ENCODE measurements at places on chromosomes 7 and 10.
A peak's percentile ranks its signal among the peaks of the same experiment; 100 is the strongest.

DNA sequence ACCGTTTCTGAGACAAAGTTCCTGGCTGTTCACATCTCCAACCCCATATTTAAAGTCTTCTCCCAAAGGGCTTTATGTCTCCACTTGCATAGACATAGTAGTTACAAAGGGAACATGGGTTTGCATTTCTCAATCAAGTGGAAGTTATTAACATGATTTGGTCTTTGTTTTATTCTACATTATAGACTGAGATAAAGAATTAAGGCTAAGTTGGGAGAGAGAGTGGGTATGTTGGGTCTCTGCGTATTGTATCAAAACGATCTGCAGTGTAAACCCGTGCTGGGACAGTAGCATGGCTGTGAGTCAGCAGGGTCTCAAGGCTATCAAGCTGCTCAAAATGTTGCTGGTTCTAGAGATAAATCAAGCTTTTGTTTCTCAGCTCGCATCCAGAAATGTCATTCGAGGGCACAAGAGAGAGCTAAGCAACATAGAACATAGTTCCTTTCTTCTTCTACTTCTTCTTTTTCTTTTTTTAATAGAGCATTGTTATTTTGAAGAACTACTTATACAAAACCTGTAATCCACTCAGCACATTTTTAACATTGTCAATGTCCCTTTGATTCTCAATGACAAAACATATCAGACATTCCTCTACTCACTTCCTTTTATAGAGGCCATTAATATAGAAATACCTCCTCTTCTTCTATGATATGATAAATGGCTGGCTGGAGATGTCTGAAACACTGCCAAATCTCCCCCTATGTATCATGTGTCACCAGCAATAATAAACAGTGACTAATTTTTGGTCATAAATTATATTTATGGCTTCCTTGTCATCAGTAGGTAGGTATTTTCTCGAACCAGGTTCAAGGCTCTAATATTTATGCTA lies 34.5 kb upstream of the RHOBTB1 start:
- DNase-seq = no peak

DNA sequence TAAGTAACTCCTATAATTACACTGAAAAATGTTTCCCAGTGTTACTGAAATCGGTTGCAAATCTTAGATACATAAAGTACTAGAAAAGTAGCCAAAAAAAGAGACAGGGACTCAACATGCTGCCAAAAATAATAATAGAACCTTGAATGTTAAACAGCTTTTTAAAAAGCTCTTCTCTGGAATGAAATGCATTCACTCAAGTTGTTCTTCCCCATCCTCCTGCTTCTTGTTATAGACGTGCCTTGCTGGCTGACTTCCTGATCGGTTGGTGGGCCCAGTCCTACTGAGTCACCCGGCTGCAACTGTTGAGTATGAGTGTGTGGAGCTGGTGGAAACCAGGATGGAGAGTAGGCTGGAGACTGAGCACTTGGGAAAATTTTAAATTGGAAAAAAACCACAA lies 30.6 kb upstream of the RAPGEF5 start:
- no peak for DNase-seq

DNA sequence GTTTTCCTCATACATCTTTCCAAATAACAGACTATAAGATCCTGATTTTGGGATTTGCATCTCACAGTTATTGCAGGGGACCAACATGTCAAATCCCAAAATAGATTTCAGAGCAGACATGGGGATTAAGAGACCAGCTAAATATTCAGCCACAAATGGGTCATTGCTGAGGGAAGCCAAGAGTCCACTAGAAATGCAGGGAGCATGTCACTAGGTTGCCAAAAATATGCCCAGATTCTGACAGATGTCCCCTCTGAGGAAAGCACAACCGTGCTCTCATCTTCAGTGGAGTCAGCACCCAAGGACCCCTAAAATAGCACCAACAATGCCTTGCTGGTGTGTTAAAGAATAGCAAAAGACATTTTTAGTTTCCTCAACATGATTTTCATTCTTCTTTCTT lies 56.2 kb upstream of the AGK start:
- DNase-seq = no peak

DNA sequence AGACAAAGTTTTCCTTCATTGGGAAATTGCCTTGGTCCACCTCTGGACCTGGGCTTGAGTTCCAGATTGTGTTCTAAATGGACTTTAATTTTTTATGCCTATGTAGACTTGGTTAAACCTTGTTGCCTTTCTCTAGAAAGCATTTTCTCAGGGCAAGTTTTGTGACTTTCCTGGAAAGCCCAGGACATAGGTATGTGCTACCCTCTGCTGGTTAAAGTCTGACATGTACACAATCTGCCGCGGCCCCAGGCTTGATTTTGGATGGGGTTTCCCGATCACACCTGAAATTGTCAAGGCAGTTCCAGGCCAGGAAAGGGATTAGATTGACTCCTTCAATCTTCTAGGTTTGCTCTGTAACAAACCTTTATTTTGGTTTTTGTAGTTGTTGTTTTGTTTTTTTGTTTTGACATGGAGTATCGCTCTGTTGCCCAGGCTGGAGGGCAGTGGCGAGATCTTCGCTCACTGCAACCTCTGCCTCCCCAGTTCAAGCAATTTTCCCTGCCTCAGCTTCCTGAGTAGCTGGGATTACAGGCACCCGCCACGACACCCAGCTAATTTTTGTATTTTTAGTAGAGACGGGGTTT lies 14.1 kb upstream of the AKR1B10 start:
- peak; percentile 30 for DNase-seq

GRCh38 chr10:110437351-110437605 lies 60.4 kb upstream of the DUSP5 start:
- no peak for DNase-seq

GRCh38 chr7:140390034-140390433 lies 8.3 kb downstream of the SLC37A3 start:
- DNase-seq = no peak

DNA sequence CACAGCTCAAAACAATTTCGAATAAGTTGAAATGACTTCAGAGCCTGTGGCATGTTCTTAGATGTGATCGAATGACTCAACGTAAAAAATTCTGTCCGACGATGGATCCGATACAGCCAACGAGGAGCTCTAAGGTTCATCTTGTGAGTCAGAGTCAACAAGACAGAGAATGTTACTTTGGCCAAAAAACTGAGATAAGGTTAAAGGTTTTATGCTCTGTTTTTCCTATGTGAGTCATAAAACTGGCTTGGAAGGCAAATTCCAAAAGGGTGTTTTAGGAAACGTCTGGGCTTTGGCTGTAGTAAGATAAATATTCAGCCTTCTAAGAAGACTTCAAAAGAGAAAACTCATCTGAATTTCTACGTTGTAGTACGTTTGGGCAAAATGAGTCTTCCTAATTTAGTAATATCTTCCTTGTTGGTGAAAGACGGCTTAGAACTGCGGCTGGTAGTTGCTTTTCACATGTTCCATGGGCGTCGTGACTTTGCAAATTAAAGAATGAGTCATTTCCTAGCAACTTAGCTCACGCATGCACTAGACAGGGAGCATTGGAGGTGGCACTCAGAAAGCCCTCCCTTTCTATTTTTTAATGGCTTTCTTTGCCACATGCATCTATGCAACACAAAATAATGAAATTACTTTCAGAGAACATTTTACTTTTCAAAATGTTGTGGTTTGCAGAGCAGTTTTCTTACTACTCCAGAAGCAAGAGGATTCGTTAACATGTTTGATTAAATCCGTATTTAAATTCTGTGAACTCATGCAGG lies 28.2 kb downstream of the PFKP start:
- DNase-seq = peak; percentile 41

GRCh38 chr7:30992414-30992813 lies 28.7 kb downstream of the GHRHR start:
- DNase-seq = no peak

DNA sequence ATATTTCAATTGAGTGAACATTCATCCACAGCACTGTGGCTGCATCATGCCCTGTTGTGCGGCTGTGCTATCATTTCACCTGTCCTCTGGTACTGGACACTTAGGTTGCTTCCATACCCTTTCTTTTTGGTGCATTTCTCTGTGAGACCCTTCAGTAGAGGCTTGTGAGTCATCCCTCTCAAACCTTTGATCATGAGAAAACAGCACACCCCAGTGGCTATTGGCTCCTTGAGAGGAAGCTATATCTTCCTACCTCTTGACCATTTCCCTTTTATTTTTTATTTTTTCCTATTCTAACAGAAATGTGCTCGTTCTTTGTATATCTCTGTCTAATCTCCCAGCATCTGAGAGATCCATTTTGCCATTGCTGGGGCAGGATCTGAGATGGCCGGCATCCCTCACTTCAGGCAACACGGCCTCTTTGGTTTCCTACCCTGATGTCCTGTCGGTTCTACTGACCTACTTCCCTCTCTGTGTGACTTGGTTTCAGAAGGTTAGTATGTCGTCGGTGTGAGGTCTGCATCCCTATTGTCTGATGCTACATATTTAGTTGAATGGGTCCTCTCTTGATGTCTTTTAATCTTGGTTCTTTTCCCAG lies 23.8 kb upstream of the PIK3AP1 start:
- no peak for DNase-seq

DNA sequence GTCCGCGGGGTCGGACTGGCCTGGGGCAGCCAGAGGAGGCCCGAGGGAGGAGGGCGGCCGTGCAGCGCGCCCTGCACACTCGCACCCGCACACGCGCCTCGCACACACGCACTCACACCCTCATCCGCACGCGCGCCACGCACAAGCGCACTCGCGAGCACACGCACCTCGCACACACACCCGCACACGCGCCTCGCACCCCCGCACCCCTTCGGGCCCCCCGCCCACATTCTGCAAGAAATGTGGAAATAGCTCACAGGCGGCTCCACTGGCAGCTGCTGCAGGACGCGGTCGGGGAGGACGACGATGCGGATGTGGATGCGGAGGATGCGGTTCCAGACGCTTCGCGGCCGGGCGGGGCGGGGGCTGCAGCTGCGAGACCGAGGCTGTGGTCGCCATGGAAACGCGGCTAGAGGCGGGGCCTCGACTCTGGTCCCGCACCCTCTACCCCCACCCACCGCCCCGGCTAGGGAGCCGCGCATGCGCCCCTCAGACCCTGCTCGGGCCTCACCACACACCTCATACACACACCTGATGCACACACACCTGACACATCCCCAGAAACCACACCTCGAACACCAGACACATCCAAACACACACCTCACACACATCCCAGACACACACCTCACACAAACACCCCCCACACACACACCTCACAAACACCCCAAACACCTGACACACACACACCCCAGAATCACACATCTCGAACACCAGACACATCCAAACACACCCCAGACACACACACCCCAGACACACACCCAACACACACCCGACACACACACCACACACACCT lies at the start of gene CALY:
Gene CALY (minus strand): TSS at position 320 of the 793 bp plus-strand sequence. CDS start 7,907 bp downstream, outside the sequence.
- DNase-seq = peak; percentile 46

GRCh38 chr10:95377950-95378349 lies 87.1 kb upstream of the PDLIM1 start:
- DNase-seq = no peak

DNA sequence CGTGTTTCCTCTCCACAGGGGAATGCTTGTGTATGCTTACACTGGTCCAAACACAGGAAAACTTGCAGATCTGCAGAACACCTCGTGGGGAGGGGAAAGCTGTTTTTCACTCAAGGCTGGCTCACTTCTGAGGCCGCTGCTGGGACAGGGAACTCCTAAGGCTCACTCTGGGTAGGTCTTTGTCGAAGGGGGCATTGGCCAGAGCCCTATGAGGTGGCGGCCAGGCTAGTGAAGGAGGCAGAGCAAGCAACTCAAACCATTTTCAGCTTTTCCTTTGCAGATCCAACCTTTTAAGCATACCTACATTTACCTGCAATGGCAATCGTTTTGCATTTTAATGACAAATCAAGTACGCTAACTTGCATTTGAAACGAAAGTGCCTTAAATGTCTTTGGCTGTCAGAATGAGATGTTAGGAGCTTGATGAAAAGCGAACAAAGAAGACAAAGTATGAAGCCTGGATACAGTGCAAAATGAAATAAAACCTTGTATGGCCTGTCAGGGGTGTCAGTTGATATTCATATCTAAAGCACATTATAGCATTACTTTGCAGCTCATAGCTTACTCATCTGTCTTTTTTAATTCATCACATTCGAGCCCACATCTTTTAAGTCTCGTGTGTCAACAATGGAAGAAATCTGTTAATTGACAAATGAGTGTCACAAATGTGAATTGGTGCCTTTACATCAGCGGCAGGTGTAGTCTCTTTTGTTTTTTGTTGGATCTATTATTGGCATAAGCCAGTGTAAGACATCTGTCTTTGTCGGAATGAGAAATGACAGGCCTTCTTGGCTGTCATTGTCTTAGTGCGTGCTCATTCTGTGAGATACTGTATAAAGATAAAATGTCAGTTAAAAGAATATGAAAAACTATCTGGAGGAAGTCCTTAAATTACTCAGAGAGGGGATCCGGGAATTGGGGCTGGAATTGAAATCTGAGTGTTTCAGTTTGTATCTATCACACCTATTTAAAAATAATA lies 30.5 kb downstream of the LRMDA start:
- no peak for DNase-seq

DNA sequence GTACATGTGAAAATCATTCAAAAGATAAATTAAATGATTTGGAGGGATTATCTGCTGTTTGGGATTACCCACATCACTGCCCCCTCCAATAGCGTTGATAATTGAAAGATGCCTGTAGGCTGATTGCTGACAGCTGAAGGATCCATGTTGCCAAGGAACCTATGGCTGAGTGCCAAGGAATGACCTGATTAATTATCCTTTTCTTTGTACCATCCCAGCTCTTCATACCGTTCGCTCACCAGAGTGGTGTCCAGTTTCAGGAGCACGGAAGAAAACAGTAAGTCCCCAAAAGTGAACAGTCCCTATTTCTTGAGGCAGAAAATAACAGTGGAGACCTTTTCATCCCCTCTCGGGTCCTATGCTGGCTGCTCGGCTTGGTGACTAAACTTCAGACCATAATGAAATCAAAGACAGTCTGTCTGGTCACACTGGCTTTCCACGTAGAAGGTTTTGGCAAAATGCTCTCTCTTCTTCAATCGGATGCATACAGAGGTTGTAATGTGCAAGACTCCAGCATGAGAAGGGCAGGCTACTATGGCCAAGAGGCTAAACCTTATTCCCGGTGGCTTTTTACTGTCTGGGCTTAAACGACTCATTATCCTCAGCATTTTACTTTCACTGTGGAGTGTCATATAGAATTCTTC lies 108.8 kb downstream of the SPAG6 start:
- DNase-seq = no peak

- DNase-seq = no peak
These were observed 213.8 kb downstream of the MLLT10 start for GRCh38 chr10:21747809-21748208.

GRCh38 chr7:44120395-44120794 lies 3.0 kb downstream of the POLD2 start:
- no peak for DNase-seq

DNA sequence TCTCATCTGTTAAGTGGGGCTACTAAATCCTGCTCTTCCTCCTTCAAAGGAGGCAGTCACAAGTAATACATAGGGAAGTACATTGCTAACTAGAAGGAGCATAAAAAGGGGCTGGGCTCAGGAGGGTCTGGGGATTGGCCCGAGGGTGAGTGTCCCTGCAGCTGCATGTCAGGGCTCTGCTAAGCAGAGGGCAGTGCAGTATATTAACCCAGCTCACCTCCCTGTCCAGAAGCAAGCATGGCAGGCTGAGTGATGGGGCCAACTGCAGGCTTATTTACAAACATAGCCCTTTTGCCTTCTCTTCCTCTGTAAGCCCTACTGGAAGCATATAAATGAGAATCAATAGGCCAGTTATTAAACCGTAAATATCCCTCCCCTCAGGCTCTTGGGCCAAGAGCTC lies 143.2 kb upstream of the PCBD1 start:
- DNase-seq = no peak

GRCh38 chr7:139973101-139974050 lies 89.4 kb downstream of the PARP12 start:
- no peak for DNase-seq

GRCh38 chr7:43906331-43907010 lies at the start of gene URGCP:
Gene URGCP, minus strand, starts transcription at chr7:43906596. Its CDS starts 21 bp downstream, at chr7:43906575.
- peak; percentile 38 for DNase-seq

All from stimulated activated CD4-positive, alpha-beta T cell treated with anti-CD3 and anti-CD28 coated beads, Interleukin-2, amount 100 ng/mL, for 48 hours (primary cell).